ENCODE measurements at places on chromosomes 6 and 20.

DNA sequence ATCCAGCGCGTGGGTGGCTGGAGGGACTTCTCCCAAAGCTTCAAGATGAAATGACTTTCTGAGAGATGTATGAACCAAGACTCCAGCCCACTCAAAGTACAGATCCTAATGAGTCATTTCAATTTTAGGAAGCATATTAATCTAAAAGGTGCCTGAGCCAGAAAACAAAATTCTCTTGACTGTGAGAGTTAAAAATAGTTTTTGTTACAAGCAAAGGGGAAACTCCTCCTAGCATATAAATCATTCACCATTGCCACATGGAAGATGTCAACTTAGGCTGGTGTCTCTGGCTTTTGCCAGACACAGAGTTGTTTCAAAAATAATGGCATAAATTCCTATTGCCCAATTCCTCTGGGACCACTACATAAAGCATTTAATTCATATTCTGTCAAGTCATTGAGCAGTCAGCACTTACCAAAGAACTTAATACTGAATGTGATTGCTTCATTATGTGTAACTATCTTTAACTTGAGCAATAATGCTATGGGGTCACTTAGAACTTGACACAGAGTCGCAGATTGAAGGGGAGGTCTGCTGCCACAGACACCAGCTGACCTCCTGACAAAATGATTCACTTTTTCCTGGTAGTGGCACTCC is 280.6 kb downstream of the SLC35F1 start:
- DNase-seq = no peak

DNA sequence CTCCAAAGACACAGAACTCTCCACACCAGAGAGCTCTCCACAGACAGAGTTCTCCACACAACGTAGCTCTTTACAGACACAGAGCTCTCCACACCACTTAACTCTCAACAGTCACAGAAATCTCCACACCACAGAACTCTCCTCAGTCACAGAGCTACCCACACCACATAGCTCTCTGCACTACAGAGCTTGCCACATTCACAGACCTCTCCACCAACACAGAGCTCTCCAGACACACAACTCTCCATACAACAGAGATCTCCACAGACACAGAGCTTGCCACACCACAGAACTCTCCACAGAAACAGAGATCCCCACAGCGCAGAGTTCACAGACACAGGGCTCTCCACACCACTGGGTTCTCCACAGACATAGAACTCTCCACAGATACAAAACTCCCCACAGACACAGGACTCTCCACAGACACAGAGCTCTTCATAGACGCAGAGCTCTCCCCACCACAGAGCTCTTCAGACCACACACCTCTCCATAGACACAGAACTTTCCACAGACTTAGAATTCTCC is 52.5 kb downstream of the ERMARD start:
- DNase-seq = no peak

DNA sequence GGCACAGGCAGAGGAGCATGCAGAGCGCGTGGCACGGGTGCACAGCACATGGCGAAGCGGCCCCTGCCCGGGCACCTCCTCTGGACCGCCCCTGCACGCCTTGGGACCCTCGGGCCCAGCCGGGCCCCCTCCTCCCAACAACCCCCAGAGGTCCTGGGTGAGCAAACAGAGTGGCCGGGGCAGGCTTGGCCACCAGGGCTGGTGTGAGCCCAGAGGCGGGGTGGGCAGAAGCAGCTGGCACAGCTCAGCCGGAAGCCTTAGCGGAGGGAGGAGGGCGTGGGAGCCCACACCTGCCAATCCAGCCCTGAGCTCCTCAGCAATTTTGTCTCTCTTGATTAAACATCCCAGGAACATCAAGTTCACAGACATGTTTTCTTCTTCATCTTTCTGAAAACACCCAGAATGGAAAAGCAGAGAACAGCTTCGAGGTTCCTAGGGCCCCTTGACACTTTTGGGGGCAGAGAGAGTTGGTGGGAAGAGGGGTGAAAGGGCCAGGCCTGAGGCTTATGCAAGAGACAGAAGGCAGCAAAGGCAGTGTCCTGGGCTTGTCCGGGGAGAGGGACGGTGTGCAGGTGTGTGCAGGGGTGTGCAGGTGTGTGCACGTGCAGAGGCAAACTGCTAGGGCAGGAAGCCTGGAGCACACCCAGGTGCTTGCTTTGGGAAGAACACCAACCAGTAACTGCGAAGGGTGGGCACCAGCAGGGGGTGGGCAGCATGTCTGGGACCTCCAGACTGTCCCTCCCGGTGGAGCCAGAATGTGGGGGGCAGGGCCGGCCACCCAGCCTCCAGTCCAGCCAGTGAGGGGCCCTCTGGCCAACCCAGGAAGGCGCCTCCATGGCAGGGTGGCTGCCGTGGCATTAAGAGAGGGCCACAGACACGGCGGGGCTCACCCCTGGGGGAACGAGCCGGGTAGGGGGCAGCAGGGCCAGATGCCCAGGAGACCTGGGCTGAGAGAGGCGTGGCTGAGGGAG is 4.8 kb downstream of the HRH3 start:
- DNase-seq = no peak

DNA sequence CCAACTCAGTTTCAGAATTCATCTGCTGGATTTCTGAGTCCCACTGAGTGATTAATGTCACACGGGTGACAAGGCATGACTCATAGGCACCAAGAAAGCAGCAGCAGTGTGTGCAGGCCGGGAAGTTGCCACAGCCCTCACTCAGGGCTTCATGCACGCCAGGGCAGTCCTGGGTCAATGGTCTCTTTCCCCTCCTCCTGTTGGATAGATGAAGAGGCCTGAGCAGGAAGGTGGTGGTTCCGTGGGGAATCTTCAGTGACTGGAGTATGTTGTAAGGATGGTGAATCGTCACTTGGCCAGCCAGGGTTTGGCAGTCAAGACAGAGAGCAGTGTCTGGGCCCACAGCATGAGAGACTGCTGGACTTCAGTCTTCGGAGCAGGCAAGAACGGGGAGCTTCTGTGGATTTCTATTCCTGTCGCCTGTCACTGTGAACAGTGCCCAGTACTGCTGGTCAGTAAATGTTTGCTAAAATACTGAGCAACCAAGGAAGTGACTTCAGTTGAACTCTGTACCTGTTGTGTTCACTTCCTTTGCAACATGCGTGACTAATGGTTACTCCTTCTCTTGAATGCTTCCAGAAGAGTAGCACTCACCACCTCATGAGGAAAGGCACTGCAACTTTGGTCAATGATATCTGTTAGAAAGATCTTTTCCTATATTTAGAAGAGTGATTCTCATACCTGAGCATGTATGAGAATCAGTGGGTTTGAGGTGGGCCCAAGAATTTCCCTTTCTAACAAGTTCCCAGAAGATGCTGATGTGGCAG is 62.0 kb upstream of the CD93 start:
- DNase-seq = no peak

DNA sequence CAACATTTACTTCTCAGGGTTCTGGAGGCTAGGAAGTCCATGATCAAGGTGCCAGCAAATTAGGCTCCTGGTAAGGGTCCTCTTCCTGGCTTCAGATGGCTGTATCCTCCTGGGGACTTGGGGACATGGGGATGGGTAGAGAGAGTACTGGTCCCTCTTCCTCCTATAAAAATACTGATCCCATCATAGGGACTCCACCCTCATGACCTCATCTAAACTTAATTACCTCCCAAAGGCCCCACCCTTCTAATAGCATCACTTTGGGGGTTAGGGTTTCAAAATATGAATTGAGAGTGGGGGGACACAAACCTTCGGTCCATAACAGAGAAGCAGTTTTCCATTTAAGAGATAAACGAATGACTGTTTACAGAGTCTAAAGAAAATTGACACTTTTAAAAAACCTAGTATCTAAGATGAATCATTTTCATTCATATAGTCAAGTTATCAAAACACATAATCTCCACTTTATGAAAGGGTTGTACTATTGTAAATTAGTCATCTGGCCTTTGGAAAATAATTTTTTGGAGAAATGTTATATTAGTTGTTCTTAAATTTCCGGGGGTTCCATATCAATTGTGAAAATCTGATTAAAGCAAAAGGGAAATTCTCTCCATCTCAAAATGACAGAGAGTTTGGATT is 33.5 kb downstream of the ELOVL5 start:
- no peak for DNase-seq

- DNase-seq = no peak
Measured at GRCh38 chr6:160347259-160348222, 637 bp upstream of the SLC22A3 start.
